CD8-positive, alpha-beta memory T cell (primary cell): ENCODE measurements at places on chromosomes 1 and 21. TPM values are rescaled to one million over a fixed set of nuclear protein-coding genes. Genes with fewer than 3 reads are reported as not detected.

GRCh38 chr1:43992232-43992995 is 1.0 kb downstream of the CCDC24 start:
- no peaks in the 10 kb centered on the region for H3K27me3 ChIP-seq
- H3K4me3 ChIP-seq: peak overlapping the region; percentile 60
- H3K4me1 ChIP-seq: peaks cover 8% of the 10 kb centered on the region
- no peaks in the 10 kb centered on the region for H3K36me3 ChIP-seq
- no peak overlapping the region for H3K27ac ChIP-seq

The CD5L gene
- total RNA-seq: not detected

The OR2T35 gene
- total RNA-seq: not detected

DNA sequence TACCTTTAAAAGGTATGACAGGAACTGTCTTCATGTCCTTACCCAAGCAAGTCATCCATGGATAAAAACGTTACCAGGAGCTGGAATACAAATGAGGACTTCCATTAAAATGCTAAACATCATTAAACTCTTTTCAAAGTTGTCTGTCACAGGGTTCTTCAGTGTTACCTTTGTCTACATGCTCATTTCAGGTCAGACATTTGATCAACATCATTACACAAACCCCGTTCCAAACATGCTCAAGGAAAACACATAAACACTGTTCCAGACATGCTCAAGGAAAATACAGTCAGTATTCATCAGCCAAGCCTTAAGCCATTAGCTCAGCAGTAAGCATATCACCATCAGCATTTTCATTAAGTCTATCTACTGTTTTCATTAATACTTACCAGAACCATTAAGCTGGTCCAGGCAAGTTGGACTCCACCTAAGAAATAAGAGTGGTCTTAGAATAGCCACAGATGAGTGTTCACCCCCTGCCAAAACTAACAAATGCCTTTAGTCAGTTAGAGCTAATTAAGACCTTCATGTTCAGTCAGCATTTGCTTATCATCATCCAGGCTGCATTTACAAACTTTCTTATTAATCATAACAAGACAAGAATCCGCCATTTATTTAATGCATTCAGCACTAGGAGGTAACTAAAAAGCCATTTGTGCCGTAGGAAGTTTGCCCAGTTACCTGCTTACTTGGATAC is 2.2 kb downstream of the GAS5 start:
- no peaks in the 10 kb centered on the region for H3K27me3 ChIP-seq
- DNase-seq: no peak
- H3K36me3 ChIP-seq: peaks cover 40% of the 10 kb centered on the region

DNA sequence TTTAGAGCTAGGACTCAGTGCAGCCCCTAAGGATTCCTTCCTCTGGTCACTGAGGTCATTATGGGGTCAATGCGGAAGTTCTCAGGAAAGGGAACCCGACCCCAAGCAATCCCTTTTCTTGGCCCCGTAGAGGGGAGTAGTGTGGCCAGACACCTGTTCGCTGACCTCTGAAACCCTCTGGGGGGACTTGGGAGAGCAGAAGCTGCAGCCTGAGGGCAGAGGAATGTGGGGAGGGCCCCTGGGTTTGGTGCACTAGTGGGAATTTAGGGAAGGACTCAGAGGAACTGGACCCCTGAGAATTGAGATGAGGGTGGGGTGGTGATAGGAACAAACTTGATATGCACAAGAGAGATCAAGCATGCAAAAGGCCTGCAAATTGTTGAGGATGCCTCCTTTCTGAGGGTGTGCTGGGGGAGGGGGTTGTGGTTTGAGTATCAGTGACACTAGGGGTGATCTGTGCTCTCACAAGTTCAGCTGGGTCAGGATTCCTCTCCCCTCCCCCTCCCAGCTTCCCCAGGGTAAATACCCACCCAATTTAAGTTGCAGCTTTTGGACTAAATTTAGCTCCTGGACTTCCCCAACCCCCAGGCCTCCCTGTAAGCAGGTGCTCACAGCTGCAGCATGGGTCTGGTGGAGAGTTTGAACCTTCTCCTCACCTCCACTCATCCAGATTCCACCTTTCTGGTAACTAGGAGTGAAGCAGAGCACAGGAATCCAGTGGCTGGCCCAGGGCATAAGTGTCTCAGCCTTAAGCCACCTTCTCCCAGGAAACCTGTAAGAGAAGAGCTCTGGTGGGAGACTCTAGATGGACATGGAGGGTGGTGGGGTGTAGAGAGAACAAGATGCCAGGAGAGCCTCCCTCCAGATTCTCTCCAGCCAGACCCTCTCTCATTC is 13.5 kb downstream of the ADAMTSL4 start:
- no peaks in the 10 kb centered on the region for H3K36me3 ChIP-seq
- H3K4me3 ChIP-seq: peak overlapping the region; percentile 91
- peak overlapping the region; percentile 94 for H3K27ac ChIP-seq
- peak; percentile 58 for DNase-seq

GRCh38 chr1:16244650-16245285 is 7.8 kb upstream of the CPLANE2 start:
- DNase-seq: no peak
- H3K4me1 ChIP-seq: peaks cover 13% of the 10 kb centered on the region
- no peak overlapping the region for H3K4me3 ChIP-seq
- H3K27me3 ChIP-seq: no peaks in the 10 kb centered on the region
- H3K27ac ChIP-seq: no peak overlapping the region

- no peaks in the 10 kb centered on the region for H3K27me3 ChIP-seq
- H3K4me1 ChIP-seq: peaks cover 66% of the 10 kb centered on the region
- H3K4me3 ChIP-seq: peak overlapping the region; percentile 35
- DNase-seq: no peak
- no peaks in the 10 kb centered on the region for H3K36me3 ChIP-seq
- H3K27ac ChIP-seq: peak overlapping the region; percentile 39
These were observed 259.3 kb upstream of the SGIP1 start for GRCh38 chr1:66274634-66275033.

The RNF2 gene
- 30.5 TPM for total RNA-seq

GRCh38 chr1:94095112-94095637 is 25.8 kb downstream of the ABCA4 start:
- H3K27me3 ChIP-seq: no peaks in the 10 kb centered on the region
- no peak overlapping the region for H3K27ac ChIP-seq
- H3K4me1 ChIP-seq: no peaks in the 10 kb centered on the region
- no peak for DNase-seq

- H3K27ac ChIP-seq: no peak overlapping the region
- DNase-seq: no peak
- H3K27me3 ChIP-seq: no peaks in the 10 kb centered on the region
- H3K4me3 ChIP-seq: no peak overlapping the region
- H3K4me1 ChIP-seq: no peaks in the 10 kb centered on the region
- H3K36me3 ChIP-seq: no peaks in the 10 kb centered on the region
These were observed 21.4 kb upstream of the FMO1 start for GRCh38 chr1:171226747-171227370.

- no peaks in the 10 kb centered on the region for H3K27me3 ChIP-seq
- H3K27ac ChIP-seq: no peak overlapping the region
- no peak overlapping the region for H3K4me3 ChIP-seq
- H3K4me1 ChIP-seq: no peaks in the 10 kb centered on the region
- H3K36me3 ChIP-seq: no peaks in the 10 kb centered on the region
These were observed 49.1 kb downstream of the RAP1GAP start for GRCh38 chr1:21620011-21620410.

The FAM131C gene
- 0.62 TPM for total RNA-seq

The RHBDL2 gene
- not detected for total RNA-seq

The PLA2G2F gene
- total RNA-seq: not detected

DNA sequence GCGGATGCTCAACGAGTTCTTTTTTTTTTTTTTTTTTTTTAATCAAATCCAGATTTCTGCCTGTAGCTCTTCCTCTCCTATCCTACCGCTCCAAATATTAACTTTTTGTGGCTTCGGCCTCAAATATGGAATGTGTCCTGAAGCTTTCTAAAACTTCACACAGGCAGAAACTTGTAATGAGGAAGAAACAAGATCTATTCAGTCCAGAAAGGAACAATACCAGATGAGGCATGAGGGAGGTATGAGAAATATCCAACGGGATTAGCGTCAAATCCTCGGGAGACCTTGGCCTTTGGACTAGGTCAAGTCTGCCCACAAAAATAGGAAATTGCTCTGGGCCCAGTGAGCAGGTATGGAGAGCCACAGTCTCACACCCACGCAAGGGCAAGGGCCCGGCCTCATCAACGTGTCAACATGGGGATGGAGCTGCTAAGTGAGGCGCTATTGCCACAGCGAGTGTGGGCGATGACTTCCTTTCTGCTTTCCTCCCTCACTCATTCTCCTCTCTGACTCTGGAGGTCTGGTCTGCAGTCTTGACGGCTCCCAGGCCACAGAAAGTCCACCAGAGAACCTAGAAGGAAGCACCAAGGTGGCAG is 66.6 kb downstream of the BCAR3 start:
- no peak overlapping the region for H3K27ac ChIP-seq
- no peak overlapping the region for H3K4me3 ChIP-seq
- peaks cover 8% of the 10 kb centered on the region for H3K4me1 ChIP-seq

The OR2T11 gene
- total RNA-seq: not detected

- H3K27ac ChIP-seq: no peak overlapping the region
- no peaks in the 10 kb centered on the region for H3K36me3 ChIP-seq
- no peaks in the 10 kb centered on the region for H3K27me3 ChIP-seq
These were observed 5.4 kb downstream of the TRIM62 start for GRCh38 chr1:33176362-33176850.

The KRTAP12-3 gene
- not detected for total RNA-seq

GRCh38 chr21:27693376-27693775 is 726.5 kb upstream of the ADAMTS5 start:
- H3K36me3 ChIP-seq: no peaks in the 10 kb centered on the region
- DNase-seq: no peak
- no peaks in the 10 kb centered on the region for H3K4me1 ChIP-seq
- H3K4me3 ChIP-seq: no peak overlapping the region

DNA sequence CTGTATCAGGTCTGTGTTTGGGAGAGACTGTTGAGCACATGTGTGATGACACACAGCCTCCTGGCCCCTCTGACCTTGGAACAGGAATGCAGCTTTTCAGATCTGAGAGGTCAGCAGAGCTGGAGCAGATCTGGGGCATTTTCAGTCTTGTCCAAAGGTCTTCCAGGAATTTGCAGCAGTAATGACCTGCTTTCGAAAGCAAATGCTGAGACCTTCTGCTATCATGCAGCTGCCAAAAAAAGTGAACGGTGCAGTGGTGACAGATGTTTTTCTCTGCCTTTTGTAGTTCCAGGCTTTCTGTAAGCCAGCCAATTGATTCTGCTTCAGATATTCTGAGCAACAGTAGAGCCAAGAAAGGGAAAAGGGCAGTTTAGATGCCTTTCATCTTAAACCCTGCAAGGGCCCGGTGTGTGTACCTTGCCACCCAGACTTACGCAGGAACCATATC is 137.8 kb upstream of the COA6 start:
- no peaks in the 10 kb centered on the region for H3K27me3 ChIP-seq
- no peak overlapping the region for H3K4me3 ChIP-seq
- no peak overlapping the region for H3K27ac ChIP-seq

The CD53 gene
- 190 TPM for total RNA-seq

DNA sequence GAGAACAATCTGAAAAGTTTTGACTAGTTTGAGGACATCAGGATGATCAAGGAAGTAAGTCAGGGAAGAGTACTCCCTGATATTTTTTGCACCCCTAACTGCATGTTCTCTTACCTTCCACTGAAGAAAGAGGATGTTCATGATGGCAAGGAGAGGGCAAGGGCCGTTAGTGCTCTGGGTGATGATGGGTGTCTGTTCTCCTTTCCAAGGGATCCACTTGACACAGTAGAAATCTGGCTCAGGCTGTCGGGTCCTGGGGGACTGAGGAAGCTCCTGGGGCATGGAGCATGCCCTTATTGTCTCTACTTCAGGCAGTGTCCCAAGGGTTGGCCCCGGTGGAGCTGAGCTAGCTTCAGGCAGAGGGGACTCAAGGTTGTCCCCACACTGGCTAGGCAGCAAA is 4.7 kb downstream of the MINDY1 start:
- no peak for DNase-seq
- peaks cover 26% of the 10 kb centered on the region for H3K36me3 ChIP-seq
- H3K4me1 ChIP-seq: peaks cover 67% of the 10 kb centered on the region
- H3K27ac ChIP-seq: no peak overlapping the region
- no peaks in the 10 kb centered on the region for H3K27me3 ChIP-seq
- H3K4me3 ChIP-seq: peak overlapping the region; percentile 17

DNA sequence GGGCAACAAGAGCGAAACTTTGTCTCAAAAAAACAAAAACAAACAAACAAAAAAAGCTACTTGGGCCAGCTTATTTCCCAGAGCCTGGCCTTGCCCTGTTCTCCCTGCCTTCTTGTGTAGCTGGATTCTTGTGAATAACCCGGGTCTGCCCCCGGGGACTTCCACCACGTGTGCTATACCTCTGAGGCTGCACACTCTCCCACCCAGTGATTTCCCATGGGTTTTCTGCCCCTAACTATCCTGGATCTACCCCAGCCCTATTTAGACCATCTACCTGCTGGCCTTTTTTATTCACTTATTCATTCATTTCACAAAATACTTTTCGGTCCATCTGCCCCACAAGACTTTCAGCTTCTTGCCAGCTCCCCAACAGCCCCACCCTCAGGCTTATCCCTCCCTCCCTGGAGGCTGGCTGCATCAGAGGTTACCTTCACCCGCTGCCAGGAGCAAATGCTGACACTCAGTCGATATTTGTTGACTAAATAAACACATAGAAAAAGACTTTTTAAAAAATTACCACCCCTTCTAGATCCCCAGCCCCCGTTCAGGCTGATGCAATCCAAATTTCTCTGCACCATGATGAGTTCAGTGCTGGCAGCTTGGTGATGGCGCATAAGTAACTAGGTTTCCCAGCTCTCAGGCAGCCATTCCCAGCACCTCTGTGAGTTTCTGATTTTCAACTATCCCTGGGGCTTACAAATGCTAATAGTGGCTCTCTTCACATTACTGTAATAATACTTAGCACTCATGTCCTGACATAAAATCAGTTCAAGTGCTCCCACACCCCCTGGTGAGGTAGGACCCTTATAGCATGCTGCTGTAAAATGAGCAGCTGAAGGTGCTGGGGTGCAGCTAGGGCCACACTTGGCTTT is 30.7 kb upstream of the TARBP1 start:
- H3K4me3 ChIP-seq: no peak overlapping the region
- H3K4me1 ChIP-seq: no peaks in the 10 kb centered on the region
- no peak for DNase-seq
- H3K27me3 ChIP-seq: no peaks in the 10 kb centered on the region
- no peak overlapping the region for H3K27ac ChIP-seq

DNA sequence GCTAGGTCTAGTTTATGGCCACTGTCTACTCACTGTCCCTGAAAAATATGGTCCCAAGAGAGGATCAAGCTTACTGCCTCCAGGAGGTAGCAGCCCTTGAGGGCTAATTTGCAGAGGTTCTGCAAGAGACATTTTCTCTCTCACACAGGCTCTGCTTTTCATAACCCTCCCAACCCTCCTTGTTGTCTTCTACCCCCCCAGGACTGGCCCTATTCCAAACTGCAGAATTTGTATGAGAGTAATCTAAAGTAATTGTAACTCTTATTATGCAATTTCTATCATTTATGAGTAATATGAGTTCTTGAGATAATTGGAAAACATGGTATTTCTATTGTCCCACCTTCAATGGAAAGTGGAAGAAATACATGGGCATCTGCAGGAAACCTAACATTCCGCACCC is 70.4 kb upstream of the CD55 start:
- DNase-seq: no peak
- no peak overlapping the region for H3K27ac ChIP-seq
- no peaks in the 10 kb centered on the region for H3K36me3 ChIP-seq
- H3K27me3 ChIP-seq: no peaks in the 10 kb centered on the region
